ENCODE measurements at places on chromosomes 7 and 10.

DNA sequence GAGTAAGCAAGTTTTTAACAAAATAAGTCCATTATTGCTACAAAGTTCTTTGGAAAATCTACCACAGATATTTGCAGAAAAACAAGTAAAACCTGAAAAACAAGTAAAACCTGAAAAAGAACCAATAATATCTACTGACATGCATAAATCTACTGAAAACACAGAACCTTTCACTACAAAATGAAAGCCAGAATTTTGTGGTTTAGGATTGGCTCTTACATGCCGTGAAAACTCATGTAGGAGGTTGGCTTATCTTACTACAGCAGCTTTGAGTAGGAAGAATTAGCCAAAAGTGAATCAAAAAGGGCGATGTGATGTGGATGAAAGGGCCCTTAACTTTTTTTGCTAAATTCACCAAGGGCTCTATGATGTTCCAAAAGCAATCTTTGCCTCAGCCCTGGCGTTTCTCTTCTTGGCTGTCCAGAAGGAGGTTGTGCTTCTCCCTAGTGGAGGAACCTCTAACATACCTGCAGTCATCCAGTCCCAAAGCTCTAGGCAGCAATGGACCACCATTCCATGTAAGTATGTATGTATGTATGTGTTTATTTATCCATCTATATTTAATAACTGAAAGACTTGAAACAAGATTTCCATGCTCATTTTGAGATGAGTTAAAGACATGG is 93.5 kb upstream of the ZNF804B start:
- no peak for DNase-seq

DNA sequence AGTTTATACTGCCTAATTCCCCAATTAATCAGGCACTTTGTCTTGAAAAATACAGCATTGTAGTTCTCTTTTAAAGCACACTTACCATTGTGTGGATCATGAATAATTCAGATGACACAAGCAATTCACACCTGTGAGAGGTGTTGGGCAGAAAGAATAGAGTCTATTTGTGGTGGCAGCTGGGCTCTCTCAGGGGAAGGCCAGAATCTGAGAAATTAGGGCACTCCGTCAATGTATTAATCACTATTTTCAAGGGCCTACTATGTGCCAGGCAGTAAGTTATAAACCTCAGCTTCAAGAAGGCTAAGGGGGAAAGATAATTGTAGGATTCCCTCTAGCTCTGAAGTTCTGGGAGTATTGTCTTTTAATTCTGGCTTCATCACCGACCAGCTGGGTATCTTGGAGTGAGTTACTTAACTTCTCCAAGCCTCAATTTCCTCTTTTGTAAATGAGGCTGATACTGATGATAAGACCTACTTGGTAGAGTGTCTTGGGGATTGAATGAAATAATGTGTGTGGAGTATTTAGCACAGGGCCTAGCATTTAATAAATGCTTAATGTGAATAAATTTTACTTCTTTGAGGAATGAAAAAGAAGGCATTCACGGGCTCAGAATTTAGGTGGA is 2.5 kb downstream of the CHN2 start:
- no peak for DNase-seq

DNA sequence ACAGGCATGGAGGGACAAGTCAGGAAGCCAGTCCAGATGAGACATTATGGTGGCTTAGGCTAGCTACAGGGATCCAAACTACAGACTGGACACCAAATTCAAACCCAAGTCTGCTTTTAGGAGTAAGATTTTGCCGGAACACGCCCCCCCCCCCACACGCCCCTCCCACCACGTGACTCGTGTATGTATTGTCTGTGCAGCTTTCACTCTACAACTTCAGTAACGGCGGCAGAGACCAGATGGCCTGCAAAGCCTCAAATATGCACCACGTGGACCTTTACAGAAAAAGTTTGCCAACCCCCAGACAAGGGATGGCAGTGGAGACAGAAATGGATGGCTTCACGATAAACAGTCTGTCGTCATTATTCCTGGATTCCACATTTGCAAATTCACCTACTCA is 14.5 kb downstream of the HIPK2 start:
- no peak for DNase-seq

DNA sequence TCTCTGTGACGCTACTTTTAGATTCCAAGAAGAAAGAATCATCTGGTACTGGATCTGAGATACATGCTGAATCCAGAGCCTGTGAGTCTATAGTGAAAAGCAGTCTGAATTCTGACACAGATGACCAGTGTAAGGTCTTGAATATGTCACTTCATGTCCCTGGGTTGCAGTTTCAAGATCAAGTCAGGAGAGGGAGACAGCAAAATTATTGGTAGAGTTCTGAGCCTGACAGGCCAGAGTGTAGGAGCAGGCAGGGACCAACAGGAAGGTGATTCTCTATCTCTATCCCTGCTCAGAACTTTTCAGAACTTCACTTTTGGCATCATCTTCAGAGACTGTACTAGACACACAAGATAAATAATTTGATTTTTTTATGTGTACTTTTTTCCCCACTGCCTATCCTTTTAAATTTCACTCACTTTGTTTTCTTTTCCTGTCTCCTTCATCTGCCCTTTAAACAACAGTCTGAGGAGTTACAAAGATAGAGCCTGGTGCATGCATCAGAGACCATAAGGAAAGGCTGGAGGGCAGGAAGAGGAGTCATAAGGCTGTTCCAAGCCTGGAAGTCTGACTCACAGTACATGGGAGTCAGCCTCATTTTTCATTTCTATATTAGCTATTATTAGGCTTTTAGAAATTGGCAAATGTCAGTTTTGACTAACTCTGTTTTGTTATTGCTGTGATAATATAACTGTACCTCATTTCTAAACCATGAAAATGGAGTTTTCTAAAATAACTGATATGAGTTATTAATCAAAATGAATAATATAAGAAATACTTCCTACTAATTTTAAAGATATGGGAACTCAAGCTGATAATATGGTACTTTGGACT is 120.2 kb upstream of the TMEM229A start:
- no peak for DNase-seq

- no peak for DNase-seq
Observed at GRCh38 chr10:122494173-122494820, 32.9 kb downstream of the HTRA1 start.

DNA sequence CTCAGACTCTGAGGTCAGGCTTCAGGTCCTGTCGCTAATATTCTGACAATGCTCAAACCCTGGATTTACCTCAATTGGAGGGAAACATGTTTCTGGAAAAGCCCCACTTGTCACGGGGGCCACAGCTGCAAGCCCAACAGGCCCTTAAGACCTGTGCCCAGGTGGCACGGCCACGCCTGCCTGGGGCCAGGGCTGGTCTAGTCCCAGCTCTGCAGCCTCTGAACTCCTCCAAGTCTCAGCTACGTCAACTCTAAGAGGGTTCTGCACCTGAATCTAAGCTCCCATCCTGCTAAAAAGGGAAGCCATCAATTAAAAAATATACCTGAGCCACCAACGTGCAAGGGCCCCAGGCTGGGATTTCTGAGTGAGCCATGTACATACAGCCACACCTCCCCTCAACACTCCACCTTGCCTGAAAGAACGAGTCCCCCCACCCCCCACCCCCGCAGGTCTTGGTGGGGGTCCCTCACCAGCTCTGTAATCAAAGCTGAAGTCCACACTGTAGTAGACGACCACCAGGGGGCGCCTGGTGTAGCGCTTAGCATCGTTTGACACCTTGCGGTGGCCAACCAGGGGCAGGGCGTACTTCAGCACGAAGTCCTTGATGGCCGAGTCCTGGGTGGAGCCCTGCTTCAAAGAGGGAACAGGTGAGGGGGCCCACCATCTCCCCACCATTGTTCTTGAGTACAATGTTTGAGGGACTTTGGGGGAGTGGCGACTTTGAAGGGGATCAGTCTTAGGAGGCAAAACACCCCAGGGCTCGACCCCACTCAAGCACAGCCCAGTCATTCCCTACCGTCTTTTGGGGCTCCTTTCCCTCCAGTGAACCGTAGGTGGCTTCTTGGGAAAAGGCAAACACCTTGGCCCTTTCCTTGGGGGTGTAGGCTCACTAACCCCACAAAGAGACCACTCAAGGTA is 22.6 kb downstream of the PDIA4 start:
- peak; percentile 79 for DNase-seq

Measured in stimulated activated CD8-positive, alpha-beta memory T cell treated with anti-CD3 and anti-CD28 coated beads, Interleukin-2, amount 100 ng/mL, for 1 hour (primary cell).